Stimulated activated CD8-positive, alpha-beta memory T cell treated with anti-CD3 and anti-CD28 coated beads, Interleukin-15, amount 100 ng/mL, for 24 hours (primary cell): ENCODE measurements at places on chromosomes 3 and 15.

- DNase-seq, result no peak
Measured at GRCh38 chr3:141864281-141864970, 12.0 kb upstream of the ATP1B3 start.

- no peak for DNase-seq
Measured at GRCh38 chr3:3191675-3192285, 12.3 kb upstream of the CRBN start.

DNA sequence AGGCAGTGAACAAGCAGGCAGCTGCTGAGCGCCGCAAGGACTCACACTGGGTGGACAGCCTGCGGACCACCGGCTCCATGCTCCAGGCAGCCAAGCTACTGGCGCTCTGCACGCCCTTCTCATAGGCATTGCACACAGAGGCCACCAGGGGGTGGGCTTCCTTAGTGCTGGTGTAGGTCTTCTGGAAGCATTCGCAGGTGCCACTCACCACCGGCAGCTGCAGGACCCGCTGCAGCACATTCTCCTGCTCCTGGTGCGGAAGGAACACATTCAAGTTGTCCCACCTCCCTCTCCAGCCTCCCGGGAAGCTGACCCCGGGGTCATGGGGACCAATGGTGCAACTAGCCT lies 6.0 kb downstream of the PLIN1 start:
- DNase-seq, result no peak

- DNase-seq, result peak; percentile 80
Measured at GRCh38 chr15:64460206-64460723, at the start of gene ZNF609. ZNF609 (plus strand) TSS chr15:64460578; CDS start chr15:64499420, 38,842 bp downstream.

DNA sequence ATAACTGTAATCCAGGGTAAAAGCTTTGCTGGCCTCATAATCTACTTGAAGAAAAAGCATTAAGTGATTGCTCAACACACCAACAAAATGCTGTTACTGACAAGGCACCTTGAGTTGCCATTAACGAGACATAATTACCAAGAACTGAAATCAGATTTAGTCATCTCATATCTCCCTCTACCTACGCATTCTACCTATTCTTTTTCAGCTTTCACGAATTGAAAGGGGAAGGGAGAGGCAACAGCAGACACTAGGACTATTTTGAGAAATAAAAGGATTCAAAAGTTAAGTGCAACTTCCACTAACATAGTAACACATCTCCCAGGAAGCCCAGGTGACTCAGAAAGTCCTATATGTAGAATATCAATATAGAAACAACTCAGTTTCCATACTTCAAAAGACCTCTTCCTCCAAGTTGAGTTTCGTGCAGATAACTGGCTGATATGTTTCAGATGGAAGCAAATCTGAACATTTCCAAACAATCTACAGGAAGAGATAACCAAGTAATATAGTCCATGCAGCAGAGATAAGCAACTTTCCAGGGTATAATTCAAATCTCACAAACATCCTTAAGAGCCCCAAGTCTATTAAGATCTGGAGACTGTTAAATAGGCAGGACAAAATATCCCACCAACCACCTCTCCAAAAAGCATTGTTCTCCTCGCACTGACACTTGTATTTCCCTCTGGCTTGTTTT lies 1.9 kb downstream of the OSBPL10 start:
- no peak for DNase-seq

- no peak for DNase-seq
Measured at GRCh38 chr3:100164743-100165142, 50.4 kb upstream of the FILIP1L start.

DNA sequence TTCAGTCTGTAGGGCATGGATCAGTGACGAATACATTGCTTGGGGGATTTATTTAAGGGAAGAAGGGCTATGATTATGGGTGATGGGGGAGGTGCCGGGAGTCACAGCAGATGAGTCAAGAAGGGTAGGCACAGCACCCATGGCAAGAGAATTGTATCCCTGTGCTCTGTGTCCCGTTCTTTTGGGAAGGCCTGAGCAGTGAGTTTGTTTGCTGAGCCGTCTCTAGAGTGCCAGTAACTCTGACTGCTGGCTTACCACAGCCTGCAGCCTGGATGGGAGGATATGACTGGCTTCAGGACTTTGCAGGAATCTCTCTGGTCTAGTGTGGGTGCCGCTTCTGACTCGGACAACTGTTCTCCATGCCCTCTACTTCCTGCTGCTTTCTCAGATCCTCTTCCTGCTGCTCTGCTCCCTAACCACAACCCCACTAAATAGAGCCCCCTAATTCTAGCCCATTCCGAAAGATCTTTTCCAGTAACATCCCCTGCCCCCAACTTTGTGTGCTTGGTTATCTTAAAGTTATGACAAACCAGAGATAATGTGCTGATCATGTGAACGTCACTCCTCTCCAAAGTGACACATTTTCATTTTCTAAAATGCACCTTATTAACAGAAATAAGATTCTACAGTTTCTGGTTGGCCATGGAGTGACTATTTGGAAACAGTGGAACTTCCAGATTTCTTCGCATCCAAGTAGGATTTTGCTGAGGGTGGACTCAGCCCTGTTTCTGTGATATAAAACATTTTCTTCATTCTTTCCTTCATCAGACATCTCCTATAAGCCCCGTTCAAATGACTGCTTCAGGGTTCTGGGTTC lies 239.0 kb downstream of the SLCO3A1 start:
- DNase-seq, result no peak

DNA sequence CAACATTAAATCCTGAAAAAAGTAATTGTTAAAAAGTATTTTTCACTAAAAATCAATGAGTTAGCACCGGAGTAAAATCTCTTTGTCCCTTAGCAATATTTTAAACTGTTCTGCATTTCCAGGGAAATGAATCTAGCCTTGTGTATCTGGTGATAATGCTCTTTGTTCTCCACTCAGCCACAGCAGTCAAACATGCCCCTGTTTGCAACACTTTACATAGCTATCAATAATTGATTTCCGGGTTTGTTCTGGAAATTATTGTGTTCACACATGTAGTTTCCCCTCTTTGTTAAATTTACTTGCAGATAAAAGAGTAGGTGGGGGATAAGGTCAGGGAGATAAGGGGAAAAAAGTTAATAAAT lies 3.6 kb upstream of the A4GNT start:
- no peak for DNase-seq

GRCh38 chr3:57436195-57436761 lies 107.9 kb downstream of the DNAH12 start:
- DNase-seq, result no peak

DNA sequence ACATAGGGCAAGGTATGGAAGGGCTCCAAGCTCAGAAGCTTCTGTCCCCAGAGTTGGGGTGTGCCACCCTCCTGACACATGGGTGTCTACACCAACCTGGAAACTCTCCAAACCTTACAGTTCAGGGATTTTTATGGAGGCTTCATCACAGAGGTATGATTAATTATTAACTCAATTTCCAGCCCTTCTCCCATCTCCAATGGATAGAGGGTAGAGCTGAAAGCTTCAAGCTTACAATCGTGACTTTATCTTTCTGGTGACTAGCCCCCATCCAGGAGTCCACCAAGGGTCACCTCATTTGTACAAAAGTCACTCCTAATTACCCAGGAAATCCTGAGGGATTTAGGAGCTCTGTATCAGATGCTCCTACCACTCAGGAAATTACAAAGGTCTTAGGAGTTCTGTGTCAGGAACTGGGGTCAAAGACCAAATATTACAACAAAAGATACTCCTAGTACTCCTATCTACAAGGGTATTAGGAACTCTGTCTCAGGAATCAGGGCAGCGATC lies 62.7 kb downstream of the TFDP2 start:
- no peak for DNase-seq

DNA sequence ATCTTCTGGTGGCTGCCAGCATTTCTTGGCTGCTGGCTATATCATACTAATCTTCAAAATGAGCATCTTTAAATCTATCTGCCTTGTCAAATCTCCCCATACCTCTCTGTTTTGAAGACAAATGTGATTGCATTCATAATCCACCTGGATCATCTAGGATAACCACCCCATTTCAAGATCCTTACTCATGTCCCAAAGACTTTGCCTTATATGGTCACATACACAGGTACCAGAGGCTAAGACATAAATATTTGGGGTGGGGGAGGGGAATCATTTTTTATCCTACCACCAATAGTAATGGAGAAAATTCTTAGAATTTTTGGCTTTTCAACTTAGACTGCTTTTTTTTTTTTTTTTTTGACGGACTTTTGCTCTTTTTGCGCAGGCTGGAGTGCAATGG lies 970.8 kb downstream of the PLOD2 start:
- DNase-seq, result no peak

DNA sequence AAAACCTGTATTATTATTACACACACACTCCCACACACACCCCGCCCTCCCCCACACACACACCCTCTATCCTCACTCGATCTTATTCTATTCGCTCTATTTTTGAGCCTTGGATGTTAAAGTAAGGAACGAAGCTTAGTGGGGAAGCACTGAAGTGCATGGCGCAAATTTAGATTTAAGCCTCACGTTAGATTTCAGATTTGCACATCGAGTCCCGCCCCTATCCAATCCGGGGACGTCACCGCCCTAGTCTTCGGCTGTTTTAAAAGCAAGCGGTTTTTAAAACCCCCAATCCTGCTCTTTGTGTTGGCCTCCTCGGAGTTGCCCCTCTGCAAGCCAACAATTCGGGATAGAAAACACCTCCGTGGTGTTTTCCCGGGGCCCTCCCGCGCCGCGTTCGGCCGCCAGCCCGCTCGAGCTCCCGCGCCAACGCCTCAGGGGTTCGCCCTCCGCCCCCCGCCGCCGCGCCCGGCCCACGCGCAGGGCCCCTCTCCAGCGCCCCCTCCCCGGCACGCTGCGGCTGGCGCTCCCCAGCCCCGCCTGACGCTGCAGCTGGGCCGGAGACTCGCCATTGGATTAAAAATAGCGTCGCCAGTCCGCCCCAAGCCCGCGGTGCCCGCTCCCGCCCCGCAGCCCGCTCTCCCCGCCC lies at the start of gene USP13:
USP13 (plus strand) TSS at position 594 of the 649 bp plus-strand sequence. CDS start 186 bp downstream, outside the sequence.
- peak; percentile 20 for DNase-seq

- no peak for DNase-seq
Measured at GRCh38 chr15:93044301-93045190, 44.5 kb downstream of the RGMA start.

DNA sequence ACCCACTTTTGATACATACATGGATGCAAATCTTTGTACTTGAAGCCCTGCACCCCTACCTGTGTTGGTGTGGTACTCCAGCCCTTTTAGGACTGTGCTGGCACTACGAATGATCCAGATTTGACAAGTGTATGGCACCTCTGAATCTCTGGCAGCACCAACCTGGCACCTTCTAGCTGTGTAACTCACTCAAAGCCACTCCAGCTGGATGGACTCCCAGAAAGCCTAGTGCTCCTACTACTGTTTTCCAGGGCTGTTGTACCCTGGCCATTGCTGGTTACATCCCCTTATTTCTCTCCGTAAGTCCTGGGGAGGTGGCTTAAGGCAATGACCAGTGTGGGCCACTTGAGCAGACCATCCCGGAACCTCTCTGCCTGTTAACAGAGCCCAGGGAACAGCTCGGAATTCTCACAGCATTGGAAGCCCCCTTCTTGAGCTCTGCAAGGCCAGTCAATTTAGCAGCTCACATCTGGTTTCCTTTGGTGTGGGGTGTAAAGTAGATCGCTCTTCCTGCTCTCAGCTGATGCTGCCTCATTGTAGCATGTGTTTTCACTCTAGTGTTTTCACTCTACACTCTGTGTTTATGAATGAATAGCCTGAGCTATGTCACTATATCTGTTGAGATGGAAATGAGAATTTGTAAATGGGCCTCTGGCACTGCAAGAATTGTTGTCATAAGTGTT lies 12.2 kb downstream of the CALML4 start:
- DNase-seq, result no peak

DNA sequence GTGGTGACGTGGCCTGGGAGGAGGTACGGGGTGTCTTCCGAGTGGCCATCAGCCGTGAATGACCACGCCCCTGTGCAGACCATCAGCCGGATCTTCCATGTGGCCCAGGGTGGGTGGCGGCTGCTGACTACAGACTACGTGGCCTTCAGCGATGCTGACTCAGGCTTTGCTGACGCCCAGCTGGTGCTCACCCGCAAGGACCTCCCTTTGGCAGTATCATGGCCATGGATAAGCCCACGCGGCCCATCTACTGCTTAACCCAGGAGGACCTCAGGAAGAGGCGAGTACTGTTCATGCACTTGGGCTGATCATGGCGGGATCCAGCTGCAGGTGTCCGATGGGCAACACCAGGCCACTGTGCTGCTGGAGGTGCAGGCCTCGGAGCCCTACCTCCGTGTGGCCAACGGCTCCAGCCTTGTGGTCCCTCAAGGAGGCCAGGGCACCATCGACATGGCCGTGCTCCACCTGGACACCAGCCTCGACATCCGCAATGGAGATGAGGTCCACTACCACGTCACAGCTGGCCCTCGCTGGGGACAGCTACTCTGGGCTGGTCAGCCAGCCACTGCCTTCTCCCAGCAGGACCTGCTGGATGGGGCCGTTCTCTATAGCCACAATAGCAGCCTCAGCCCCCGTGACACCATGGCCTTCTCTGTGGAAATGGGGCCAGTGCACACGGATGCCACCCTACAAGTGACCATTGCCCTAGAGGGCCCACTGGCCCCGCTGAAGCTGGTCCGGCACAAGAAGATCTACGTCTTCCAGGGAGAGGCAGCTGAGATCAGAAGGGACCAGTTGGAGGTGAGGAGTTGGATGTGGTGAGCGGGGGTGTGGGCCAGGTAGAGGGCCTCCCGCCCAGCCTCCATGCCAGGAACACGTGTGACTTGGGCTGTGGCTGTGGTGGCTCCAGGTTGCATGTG lies 178.4 kb downstream of the TBC1D2B start:
- no peak for DNase-seq

- no peak for DNase-seq
Measured at GRCh38 chr3:124765197-124765840, 35.1 kb downstream of the UMPS start.

GRCh38 chr3:172259111-172259541 lies 189.1 kb downstream of the GHSR start:
- DNase-seq, result no peak
